ENCODE measurements at places on chromosomes 12 and 14.

DNA sequence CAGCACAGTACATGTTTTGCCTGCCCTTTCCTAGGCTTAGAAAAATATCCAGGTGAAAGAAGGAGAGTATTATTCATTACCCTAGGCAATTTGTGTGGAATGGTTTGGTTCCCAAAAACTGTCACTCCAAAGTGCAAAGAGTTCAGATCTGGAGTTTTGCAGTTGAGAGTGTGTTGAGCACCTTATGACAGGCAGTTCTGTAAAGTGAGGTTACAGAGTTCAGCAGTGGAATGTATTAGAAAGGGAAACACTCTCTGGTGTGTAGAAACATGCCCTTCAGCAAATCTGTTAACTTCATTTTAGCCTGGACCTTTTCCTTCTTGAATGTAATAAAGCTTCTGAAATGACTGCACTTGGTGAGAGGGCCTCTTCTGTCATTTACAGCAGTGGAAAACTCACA is 154.0 kb upstream of the SSTR1 start:
- no peak for DNase-seq

- no peak for DNase-seq
Observed at GRCh38 chr12:84134797-84135366, 777.7 kb downstream of the SLC6A15 start.

- peak; percentile 8 for DNase-seq
Observed at GRCh38 chr12:112848972-112849371, 57.4 kb downstream of the RPH3A start.

GRCh38 chr12:66036317-66036716 is 94.2 kb downstream of the LLPH start:
- no peak for DNase-seq

- no peak for DNase-seq
Observed at GRCh38 chr14:91284146-91284790, 39.8 kb upstream of the GPR68 start.

GRCh38 chr12:96989916-96990315 is 82.9 kb downstream of the NEDD1 start:
- no peak for DNase-seq

- DNase-seq, result no peak
Observed at GRCh38 chr12:53579545-53579955, 46.6 kb downstream of the ATF7 start.
